Frontal cortex (tissue), 4 donors: ENCODE measurements at places on chromosomes 2 and 18.

DNA sequence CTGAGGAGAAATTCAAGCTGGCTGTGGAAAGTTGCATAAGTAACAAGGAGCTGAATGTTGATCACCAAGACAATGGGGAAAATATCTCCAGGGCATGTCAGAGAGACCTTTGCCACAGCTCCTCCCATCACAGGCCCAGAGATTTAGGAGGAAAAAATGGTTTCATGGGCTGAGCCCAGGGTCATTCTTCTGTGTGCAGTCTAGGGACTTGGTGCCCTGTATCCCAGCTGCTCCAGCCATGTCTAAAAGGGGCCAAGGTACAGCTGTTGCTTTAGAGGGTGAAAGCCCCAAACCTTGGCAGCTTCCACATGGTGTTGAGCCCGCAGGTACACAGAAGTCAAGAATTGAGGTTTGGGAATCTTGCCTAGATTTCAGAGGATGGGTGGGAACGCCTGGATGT is 439.8 kb upstream of the HNRNPA3 start:
- no peak for DNase-seq

DNA sequence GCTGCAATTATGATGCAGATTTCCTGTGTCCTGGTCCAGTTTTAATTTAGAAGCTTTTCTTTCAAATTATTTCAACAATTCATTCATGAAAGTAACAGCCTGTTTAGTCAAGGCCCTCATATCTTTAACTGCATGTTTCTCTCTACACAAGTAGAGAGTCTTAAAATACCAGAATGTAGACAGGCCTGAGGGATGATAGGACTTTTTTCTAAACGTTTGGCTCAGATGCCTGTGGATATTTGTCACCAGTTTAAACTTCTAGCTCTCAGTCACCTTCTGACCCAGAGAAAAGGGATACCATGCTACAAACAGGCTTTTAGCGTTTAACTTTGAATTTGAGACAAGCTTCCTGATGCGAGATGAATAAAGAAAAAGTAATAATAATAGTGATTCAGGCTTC is 15.7 kb downstream of the COL5A2 start:
- DNase-seq = no peak

GRCh38 chr2:62489162-62489561 is 16.8 kb downstream of the TMEM17 start:
- DNase-seq = no peak

GRCh38 chr2:59594671-59595222 is 958.7 kb downstream of the BCL11A start:
- DNase-seq = no peak

DNA sequence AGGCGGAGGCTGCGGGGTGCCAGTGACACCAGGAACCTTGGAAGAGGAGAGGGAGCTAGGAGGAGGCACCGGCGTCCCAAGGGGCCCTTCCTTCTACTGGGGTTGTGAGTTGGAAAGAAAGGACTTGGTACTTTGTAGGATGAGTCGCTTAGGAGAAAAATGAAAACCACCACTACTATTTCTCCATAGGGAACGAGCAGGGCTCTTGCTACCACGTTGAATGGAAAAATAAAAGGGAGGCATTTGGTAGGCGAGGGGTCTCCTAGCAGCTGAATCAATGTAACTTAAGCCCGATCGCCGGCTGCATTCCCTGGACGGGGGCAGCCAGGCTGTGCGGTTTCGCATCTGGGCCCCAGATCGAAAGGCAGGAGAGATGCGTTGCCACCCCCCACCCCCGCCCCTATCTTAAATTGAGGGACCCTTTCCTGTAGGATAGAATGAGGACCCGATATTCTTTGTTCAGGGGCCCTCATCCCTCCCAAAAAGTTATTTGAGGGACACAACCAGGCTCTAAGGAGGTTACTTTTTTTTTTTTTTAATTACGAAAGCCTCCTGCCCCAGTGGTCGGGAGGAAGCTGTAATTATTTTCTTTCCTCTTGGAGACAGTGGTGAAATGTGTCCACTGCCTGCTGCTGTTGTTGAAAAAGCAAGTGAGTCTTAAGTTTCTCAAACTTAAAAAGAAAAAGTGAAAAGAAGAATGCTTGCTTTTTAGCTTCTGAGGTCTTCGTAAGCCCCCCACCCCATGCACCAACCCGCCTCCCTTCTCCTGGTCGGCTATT is 1.3 kb downstream of the IGFBP2 start:
- no peak for DNase-seq

GRCh38 chr2:159982842-159983785 is 79.3 kb downstream of the PLA2R1 start:
- DNase-seq = no peak

DNA sequence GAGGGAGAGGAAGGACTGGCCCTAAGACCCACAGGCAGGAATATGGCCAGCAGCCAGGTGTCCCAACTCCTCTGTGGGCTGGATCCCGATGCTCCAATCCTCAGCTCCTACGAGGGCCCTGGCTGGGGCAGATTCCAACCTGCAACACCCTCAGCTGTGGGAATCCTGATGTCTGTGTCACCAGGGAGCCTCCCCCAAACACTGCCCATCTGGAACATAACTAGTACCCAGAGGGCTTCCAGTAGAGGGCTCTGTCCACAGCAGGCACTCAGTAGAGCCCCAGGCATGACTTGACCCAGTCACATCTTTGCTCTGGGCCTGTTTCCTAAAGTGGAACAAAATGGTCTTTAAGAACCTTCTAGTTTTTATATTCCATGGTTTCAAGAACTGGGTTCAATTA is 20.6 kb upstream of the LOXHD1 start:
- DNase-seq = no peak

- DNase-seq = no peak
Measured at GRCh38 chr2:40343902-40344301, 108.0 kb downstream of the SLC8A1 start.

GRCh38 chr2:85678377-85678776 is 10.4 kb upstream of the SFTPB start:
- no peak for DNase-seq

- no peak for DNase-seq
Measured at GRCh38 chr2:77977471-77978063, 455.4 kb upstream of the LRRTM4 start.

DNA sequence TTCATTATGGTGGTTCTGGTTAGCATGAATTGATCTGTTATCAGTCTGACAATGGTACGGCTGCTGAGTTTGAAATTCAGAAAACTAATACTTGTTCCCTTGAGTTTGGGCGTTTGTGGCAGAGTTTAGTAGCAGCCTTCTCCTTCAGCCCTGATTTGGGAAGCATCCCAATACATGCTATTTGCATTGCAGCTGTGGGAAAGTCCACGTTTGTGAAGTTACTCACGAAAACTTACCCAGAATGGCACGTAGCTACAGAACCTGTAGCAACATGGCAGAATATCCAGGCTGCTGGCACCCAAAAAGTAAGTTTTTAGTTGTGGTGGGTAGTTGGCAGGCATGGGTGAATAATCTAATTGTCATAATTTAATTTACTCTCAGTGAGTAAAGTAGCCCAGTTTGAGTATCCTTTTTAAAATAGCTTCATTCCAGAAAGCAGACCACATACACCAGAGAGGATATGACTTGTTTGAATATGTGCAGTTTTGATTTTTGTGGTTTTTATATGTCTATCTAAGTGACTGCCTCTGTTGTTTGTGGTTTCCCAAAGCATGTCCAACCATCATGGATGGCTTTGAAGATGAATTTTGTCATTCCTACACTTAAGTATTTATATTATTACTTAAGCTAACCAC is 12.2 kb downstream of the DGUOK start:
- no peak for DNase-seq

GRCh38 chr2:15860760-15861159 is 79.6 kb upstream of the MYCN start:
- no peak for DNase-seq

DNA sequence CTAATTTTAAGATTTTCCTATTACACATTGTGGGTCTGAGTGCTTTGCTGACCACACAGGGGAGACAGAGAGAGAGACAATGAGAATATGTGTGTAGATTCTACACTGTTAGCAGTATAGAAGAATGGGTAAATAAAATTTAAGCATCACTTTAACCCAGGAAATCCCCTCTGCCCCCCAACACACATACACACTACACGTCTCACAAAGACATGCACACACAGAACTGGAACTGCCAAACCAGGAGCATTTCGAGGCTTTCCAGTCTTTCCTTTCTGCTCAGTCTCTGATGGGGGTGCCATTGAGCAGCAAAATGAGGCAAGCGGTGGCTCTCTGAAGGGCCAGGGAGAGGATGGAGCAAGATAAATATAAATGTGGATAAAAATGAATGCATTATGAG is 2.5 kb downstream of the MERTK start:
- no peak for DNase-seq

DNA sequence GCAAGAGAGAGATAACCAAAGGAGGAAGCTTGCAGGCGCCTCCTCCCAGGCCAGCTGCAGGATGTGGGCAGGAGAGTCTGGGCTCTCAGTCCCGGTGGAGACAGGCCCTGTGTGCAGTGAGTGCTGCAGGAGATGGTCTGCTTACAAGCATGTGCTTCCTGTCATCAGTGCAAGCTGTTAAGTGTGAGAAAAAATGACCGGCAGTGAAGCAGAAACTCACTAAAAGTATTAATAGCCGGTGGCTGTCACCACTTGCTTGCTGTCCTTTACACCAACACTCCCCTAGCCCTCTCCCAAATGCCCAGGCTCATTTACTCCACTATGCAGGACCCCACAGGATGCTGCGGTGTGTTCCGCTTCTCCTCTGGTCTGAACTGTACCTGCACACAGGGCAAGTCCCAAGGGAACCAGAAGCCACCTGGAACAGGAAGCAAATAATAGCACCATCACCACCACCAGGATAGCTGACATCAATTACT is 435.6 kb upstream of the HS6ST1 start:
- DNase-seq = no peak

DNA sequence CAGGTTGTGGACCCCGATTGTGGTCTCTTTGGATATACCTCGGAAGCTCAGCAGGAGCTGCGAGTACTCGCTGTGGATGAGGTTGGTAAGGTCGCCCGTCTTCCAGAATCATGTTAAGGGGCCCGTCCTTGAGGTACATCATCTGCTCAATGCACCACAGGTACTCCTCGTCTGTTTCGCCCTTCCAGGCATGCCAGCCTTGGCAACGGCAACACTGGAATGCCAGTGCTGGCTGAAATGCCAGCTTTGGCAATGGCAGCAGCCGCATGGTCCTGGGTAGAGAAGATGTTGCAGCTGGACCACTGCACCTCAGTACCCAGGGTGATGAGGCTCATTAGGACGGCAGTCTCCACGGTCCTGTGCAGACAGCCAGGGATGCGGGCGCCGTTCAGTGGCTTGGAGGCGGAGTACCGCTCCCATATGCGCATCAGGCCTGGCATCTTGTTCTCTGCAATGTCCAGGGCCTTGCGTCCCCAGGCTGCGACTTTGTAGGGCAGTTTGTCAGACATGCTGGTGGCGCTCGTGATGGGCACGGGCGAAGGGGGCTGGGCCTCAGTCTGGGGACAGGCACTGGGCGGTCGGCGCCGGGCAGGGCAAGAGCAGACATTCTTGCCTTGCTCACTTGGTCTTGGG is 122.2 kb upstream of the NXPH2 start:
- DNase-seq = no peak

- no peak for DNase-seq
Measured at GRCh38 chr2:111201214-111201613, 80.5 kb downstream of the BCL2L11 start.

- no peak for DNase-seq
Measured at GRCh38 chr18:73124175-73124574, 256.4 kb upstream of the NETO1 start.

GRCh38 chr2:105570326-105570725 is 171.5 kb upstream of the FHL2 start:
- no peak for DNase-seq

GRCh38 chr2:26534865-26535662 is 57.1 kb upstream of the OTOF start:
- DNase-seq = no peak

GRCh38 chr2:221999166-221999565 is 299.6 kb downstream of the PAX3 start:
- no peak for DNase-seq

DNA sequence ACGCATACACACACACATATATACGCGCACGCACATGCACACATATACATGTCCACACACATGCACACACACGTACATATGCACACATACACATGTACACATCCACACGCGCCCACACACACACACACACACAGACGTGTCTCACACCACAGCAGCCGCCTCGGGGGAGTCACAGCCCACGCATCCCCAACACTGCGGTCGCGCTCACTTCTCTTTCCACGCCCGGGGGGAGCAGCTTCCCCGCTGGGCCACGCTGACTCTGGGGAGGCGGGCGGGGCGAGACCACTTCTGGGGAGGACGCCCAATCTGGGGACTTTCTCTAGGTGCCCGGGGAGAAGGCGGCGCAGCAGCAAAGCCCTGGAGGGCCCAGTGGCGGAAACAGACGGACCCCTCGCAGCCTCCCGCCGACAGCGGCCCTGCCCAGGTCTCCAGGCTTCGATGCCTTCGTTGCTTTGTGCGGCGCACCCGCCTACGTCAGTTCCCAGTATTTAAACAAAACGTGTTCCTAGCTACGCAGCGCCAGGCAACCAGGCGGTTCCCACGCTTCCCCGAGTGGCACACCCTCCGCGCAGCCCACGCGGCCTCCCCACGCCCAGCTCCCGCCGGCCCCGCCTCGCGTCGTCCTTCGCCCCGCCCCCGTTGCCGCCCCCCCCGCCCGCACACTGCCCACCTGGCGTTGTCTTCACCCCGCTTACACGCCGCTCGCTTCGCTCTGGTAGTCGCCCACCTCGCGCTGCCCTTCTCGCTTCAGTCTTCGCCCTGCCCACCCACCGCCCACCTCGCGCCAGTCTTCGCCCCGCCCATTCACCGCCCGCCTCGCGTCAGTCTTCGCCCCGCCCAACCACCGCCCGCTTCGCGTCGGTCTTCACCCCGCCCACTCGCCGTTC is 810 bp upstream of the RBFA start:
- DNase-seq = no peak

DNA sequence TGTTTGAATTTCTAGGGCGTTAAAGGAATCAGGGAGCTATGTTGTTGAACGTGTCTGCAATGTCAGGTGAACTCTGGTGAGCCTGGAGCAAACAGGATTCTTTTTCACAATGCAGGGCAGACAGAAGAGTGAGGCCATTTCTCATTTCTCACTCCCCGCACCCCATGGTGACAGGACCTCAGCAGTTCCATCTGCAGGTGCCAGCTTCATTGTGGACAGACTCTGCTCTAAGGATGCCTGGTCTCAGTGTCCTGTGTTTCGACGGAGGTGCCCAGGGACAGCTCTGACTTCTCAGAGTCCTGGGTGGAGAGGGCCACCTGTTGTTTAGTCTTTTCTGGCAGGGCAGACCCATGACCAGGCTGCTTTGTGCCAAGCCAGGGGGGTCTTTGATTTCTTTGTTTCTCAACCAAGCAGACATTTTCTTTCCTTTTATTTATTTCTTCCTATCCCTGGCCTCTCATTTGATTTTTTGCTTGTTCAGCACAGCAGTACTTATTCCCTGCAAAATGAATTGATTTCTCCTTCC is 201.5 kb downstream of the RNF144A start:
- DNase-seq = no peak

- no peak for DNase-seq
Measured at GRCh38 chr2:69939722-69940121, 21.7 kb downstream of the ASPRV1 start.

GRCh38 chr2:68404893-68405799 is 40.1 kb downstream of the PLEK start:
- no peak for DNase-seq

- no peak for DNase-seq
Measured at GRCh38 chr2:26583381-26583911, 57.7 kb downstream of the CIB4 start.
